ENCODE measurements at places on chromosomes 16 and 17.

- DNase-seq = no peak
Measured at GRCh38 chr17:28166478-28166877, 124.0 kb downstream of the NLK start.

GRCh38 chr17:42775534-42776098 is 2.4 kb downstream of the VPS25 start:
- DNase-seq = no peak

GRCh38 chr16:81424771-81425170 is 19.8 kb upstream of the CMIP start:
- DNase-seq = peak; percentile 49

- DNase-seq = no peak
Measured at GRCh38 chr17:68594552-68594951, 6.6 kb downstream of the FAM20A start.

DNA sequence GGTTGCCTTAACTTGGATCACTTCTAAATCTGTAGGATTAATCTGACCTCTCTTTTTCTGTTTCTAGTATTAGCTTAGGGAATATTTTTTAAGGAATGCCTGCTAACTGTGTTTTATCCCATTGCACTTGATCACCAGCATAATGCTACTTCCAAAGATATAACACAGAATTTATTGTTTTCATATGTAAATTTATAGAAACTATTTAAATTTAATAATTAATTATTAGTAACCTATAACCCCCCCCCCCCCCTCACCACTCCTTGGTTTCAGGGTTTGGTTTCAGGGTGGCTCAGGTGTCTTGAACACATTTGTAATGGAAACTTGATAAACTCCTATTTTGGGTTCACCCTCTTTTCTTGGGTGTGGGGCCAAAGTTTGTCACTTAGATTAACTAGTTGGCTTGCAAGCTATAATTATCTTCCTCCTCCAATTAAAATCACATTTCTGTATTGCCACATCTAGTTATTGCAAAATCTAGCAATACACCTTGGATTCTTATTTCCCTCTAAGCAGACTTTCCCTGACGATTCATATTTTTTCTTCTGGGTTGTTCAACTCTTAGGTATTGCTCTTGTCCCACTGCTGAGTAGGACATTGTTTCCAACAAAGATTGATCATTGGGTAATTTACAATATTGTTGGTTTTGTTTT is 18.3 kb downstream of the KRT12 start:
- DNase-seq = no peak

DNA sequence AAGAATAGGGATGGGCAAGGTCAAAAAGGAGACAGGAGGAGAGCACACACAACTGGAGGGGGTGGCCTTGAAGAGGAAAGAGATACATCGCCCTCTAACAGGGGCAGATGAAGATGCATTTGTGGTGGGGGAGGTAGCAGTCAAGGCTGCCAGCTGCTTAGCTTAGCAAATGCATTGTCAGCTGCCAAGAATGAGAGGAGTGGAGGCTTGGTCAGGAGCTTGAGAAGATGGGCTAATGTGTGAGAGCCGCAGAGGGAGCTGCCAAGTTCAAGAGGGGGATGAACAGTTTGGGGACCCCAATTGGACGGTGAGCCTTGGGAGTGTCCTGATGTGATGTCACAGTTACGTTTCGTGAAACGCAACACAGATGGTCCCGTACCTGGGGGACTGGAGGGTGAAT is 28.9 kb upstream of the GNA13 start:
- DNase-seq = no peak

GRCh38 chr17:41683441-41684007 is 5.2 kb upstream of the EIF1 start:
- no peak for DNase-seq

GRCh38 chr17:11081342-11081741 is 159.7 kb upstream of the SHISA6 start:
- no peak for DNase-seq

DNA sequence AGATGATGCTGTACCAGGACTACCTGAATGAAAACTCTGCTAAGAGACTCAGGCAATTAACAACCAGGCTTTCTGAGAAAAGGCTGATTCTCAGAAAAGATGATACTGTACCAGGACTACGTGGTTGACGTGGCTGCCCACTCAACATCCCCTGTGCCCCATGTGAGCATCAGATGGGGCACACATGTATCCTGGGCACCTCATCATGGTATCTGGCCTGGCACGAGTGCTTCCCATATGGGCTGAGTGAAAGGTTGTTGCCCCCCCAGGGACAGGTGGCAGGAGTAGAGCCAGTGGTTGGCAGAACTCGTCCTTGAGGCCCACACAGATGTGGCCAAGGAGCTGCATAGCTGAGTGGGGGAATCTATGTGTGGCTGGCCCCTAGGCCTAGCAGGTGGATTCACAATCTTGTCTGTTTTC is 3.5 kb upstream of the CES4A start:
- no peak for DNase-seq

GRCh38 chr16:6494716-6495115 is 837.9 kb upstream of the RBFOX1 start:
- no peak for DNase-seq

DNA sequence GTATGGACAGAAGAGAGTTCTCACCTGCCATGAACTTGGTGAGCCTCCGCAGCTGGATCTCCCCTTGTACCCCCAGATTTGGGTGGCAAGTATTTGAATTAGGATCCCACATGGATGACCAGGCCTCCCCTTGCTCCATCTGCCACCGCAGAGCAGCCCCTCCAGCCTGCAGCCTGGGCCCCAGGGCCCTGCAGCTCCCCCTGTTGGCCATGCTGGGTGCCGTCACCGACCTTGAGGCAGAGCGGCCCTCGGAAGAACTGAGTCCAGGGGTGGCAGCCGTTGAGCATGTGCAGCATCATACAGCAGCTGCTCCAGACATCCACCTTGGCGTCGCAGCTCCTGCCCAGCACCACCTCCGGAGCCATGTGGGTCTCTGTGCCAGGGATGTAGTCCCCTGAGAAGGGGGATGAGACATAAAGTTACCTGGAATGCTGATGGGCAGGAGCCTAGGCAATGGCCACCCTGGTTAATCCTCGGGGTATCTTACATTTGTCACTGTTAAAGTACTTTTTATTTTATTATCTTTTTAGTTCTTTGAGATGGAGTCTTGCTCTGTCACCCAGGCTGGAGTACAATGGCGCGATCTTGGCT is 9.0 kb upstream of the SPATA32 start:
- no peak for DNase-seq

DNA sequence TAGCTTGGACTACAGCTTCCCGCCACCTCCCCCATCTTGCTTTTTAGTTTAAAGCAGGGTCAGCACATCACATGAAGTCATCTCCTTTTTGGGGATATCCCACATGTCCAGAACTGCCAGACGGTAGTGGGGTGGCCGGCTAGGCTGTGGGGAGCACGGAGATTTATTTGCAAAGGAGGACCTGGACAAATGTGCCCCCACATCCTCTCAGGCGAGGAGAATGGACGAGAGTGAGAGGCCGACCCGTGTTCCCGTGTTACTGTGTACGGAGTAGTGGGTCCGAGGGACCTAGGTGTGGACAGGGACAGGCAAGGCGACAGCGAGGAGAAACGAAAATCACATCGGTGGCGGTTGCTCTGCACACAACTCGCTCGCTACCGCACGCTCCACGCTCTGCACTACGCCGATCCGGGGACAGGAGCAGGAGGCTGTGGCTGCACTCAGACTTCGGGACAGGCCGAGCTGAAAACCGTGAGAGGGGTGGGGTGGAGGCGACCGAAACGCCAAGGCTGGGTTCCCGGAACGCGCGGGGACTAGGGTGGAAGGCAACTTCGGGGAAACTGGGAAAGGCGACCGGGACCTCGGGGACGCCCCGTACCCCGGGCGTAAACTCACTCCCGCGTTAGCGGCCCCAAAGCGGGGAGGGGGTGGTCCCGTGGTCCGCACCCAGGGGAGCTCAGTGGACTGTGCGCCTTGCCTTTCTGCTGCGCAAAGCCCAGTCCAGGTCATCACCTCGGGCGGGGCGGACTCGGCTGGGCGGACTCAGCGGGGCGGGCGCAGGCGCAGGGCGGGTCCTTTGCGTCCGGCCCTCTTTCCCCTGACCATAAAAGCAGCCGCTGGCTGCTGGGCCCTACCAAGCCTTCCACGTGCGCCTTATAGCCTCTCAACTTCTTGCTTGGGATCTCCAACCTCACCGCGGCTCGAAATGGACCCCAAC is at the start of gene MT1A:
MT1A (plus strand) TSS at position 853 of the 937 bp plus-strand sequence; CDS start at position 926, 73 bp downstream.
- peak; percentile 24 for DNase-seq

DNA sequence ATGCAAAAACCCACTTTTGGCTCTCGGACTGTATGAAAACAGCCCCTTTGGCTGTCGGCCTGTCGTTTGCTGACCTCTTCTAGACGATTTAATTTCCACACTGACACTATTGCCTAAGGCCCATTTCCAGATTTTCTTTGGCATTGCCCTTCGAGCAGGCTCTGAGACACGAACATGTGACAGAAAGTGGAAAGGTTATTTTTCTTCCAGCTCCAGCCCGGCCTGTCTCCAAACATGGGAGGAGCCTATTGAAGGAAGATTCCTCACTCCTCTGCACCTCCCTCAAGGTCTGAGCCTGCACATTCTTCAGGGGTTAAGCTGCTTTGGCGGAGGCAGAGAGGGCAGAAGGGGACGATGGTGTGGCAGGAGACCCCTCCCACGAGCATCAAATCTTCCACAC is 85.9 kb upstream of the FOXF1 start:
- DNase-seq = no peak

- no peak for DNase-seq
Measured at GRCh38 chr16:76784530-76784929, 406.5 kb upstream of the MON1B start.

DNA sequence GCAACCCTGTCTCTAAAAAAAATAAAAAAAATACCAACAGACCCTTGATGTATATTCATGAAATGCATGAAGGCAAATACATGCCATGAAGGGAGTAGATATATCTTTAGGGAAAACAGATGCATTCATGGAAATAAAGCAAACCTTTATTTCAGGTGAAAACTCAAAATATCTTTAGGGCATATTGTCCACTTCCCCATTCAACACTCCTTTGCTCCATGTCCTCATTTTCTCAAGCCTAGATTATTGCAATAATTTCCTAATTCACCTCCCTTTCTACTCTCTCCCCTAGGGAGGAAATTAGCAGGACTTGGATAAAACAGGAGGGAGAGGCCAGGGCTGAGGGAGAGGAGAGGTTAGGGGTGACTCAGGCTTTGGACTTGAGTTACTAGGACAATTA is 5.7 kb upstream of the VPS25 start:
- DNase-seq = no peak

Data from SW480 (cell line).